ENCODE measurements at places on chromosomes 13 and 19.

DNA sequence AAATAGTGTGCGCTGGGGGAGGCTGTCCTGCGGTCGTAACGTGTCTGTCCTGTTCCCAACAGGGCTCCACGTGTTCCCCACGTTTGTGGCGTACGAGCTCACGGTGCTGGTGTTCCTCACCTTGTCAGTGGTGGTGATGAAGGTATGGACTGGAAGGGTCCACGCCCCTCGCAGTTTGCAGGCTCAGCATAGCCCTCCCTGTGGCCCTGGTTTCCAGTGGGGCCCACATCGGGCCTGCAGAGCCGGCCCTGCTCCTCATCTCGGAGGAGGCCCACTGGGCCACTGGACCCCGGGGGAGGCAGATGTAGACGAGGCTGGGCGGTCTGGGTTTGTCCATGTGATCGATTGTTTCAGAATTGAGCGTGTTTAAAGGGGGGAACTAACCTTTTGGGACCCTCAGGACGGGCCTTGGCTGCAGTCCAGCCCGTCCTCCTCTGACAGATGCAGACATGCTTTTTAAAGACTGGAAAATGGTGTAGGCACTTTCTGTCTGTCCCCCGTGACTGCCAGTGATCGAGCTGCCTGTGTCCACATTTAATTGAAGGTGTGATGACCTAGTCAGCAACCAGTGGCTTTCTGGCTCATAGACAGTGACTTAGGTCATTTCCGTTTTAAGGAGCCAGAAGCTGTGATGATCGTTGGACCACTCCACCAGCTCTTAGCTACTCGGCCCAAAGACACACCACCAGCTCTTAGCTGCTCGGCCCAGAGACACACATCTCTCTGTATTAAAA is 37.1 kb upstream of the TFDP1 start:
- DNase-seq, result no peak

DNA sequence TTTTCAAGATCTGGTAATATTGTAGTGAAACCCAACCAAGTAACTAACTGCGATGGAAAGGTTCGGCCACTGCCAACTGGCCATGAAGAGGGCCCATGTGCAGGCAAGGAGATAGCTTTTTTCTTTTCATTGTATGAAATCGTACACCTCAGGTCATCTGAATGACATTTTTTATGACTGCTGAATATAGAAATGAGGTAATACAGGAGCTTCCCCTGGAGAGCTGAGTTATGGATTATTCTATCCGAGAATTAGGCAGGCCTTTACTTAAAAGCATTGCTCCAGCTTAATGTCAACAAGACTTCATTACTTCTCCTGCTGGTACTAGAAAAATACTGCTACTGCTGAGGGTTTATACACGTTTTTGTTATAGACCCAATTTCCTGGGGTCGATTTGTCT is 1215.6 kb downstream of the EFNB2 start:
- no peak for DNase-seq

GRCh38 chr19:22517496-22518411 is 95.6 kb upstream of the ZNF98 start:
- DNase-seq, result no peak

GRCh38 chr19:17765069-17765618 is 13.9 kb downstream of the FCHO1 start:
- DNase-seq, result no peak

- no peak for DNase-seq
Measured at GRCh38 chr13:92894447-92894846, 332.2 kb upstream of the GPC6 start.

DNA sequence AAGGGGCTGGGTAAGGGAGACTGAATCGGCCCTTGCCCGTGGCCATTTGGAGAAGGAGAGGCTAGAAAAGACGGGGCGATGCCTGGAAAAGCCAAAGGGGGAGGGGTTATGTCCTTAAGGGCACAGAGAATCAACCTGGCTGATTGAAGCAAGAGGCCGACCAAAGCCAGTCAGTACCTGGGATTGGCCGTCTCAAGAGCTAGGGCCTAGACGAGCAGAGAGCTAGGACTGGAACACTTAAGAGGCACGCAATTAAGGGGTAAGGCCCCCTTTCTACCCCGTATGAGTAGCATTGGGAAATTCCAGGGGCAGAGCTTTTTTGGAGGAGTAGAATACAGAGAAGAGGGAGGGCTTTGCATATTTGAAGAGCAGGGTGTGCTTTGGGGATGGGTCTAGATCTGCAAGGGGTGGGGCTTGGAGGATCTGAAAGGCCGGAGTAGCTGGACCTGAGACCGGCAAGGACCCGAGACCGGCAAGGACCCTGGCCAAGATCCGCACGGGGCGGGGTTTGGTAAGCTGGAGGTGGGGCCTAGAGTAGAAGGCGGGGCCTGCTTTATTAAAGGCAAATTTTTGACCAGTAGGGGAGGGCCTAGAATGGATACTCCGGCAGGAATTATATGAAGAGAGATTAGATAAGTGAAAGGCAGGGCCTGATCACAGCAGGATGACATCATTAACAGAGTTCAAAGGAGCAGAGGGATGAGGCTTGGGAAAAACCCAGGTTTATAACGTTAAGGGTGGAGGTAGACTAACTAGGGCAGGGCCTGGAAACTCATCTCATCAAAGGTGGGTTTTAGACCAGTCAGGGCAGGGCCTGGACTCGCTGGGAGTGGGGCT is 10.7 kb upstream of the CACNG6 start:
- DNase-seq, result no peak

DNA sequence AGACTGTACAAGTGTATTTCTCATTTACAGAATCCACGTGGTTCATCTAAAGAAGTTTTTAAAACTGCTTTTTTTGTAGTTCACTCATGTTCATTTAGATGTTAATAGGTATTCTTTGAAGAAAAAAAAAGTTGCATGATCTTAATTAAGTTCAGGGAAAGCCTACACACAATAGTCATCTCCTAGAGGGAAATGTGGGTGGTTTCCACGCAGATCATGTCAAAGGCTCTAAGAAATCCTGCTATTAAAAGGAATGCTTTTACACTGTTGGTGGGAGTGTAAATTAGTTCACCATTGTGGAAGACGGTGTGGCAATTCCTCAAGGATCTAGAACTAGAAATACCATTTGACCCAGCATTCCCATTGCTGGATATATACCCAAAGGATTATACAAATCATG is 312.3 kb downstream of the GPC5 start:
- no peak for DNase-seq

DNA sequence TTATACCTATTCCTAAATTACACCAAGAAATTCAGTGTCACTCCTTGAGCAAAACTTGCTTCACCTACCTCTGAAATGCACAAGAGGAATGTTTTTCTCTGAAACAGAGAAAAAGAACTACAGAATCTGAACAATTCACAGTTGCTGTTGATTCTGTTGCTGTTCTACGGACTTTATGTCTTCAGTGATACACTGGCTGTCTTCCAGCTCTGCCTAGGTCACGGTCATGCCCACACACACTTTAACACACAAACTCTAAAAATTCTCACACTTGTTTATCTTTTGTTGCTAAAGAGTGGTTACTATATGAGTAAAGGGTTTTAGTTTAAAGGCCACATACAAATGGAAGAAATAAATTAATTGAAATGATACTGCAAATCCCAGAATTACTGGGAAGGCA is 124.4 kb upstream of the SPRY2 start:
- DNase-seq, result no peak

- DNase-seq, result no peak
Measured at GRCh38 chr13:82011355-82011754, 1670.4 kb upstream of the SPRY2 start.

DNA sequence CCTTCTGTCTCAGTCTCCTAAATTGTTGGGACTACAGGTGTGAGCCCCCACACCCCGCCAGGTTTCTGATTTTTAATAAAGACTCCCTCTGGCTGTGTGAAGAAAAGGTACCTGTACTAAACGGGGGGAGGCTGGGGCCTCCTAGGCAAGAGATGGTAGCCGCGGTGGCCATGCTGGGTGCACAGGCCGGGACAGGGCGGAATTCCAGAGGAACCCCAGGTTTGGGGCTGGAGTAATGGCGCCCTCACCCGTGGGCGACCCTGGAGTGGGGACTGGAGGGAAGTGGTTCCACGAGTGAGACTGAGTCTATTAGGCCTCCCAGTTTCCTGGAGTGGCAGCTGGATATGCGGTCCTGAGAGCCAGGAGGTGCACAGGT is 1.6 kb upstream of the CBARP start:
- no peak for DNase-seq

- DNase-seq, result no peak
Measured at GRCh38 chr13:106524108-106524507, 11.4 kb downstream of the EFNB2 start.

- DNase-seq, result no peak
Measured at GRCh38 chr13:114115191-114115671, 17.2 kb downstream of the RASA3 start.

- no peak for DNase-seq
Measured at GRCh38 chr13:109481040-109481439, 305.3 kb downstream of the IRS2 start.

- no peak for DNase-seq
Measured at GRCh38 chr19:10061717-10062310, 24.3 kb upstream of the SHFL start.

- DNase-seq, result no peak
Measured at GRCh38 chr19:42465827-42466280, 23.1 kb upstream of the CXCL17 start.

- no peak for DNase-seq
Measured at GRCh38 chr13:37617173-37617572, 18.6 kb upstream of the POSTN start.

Data from activated CD4-positive, alpha-beta T cell treated with anti-CD3 and anti-CD28 coated beads, Interleukin-2, amount 50 U/mL, for 16 hours (primary cell).